BE2C (cell line): ENCODE measurements at places on chromosomes 13 and 19.

GRCh38 chr13:50226515-50227155 is 211.4 kb downstream of the KCNRG start:
- DNase-seq, result no peak

DNA sequence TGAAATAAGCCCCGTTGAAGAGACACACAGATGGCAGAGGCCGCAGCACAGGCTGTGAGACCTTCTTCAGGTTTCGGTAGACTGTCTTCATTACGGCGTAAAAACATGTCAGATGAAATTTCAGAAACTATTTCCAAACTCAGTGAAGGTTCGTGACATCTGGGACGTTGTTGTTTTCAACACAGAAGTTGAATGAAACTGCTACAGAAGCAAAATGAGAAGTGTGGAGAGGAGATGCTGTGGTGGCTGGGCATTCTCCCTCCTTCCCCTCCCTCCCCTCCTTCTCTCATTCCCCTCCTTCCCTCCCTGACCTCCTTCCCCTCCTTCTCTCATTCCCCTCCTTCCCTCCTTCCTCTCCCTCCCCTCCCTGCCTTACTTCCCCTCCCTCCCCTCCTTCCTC is 113.6 kb downstream of the ATP11A start:
- DNase-seq, result no peak

DNA sequence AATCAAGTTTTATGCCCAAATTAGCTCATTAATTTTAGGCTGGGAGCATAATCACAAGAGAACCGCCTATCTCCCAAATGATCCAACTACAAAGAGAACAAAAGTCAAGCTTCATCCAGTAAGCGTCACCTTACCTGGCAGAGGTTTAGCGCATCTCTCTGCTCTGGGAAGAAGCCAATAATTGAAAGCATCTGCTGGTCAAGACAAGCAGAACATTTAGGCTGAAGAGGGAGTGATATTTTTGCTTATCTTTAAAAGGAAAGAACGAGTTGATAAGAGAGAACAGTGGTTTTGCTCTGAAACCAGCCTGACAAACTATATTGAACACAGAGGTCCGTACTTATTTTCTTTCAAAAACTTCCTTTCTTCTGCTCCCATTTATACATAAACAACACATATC is 242.1 kb downstream of the ENOX1 start:
- no peak for DNase-seq

DNA sequence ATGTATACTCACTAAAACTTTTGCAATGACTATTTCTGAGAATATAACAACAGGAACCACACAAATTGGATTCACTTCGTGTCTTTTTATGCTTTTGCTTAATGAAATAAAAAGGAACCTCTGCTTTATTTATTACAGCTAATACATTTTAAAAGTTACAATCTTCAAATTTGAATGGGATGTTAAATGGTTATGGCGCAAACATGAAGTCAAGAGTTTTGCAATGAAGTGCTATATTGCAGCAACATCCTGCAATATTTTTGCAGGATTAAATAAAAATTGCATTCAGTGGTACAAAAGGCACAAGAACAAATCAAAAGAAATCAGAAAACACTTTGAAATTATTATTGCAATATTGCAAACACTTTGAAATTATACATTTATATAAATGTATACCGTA is 1519.0 kb upstream of the MIR17HG start:
- no peak for DNase-seq

DNA sequence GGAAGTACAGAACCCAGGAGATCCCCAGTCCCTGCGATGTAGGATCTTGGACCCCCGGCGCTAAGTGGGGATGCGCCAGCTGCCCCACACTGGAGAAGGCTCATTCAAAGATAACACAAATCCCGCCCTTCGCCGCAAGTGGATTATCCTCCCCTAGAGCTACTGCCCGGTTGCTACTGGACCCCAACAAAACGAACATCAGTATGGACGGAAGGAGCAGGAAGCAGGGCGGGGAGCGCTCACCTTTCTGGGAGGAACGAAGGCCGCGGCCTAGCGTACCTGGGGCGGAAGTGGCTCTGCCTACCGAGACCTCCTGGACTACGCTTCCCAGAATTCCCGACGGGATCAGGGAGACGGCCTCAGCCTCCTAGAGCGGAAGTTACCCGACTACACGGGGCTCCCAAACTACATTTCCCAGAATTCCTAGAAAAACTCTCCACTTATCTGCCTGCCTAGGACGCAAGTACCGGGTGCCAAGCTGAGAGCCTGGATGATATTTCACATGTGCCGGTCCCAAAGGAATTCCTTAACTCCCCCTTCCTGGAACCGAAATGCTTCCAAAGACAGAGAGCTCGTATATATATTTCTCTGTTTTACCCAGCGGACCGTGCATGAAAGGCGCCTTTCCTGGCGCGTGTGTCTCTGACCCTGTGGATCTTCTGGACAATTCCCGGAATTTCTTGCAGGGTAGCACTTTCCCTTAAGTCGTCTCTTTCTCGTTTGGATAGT is at the start of gene ZNF112:
ZNF112 (minus strand) TSS at position 298 of the 729 bp plus-strand sequence. CDS start 16,141 bp downstream, outside the sequence.
- peak; percentile 89 for DNase-seq

GRCh38 chr19:10299545-10300458 is 9.8 kb downstream of the ZGLP1 start:
- no peak for DNase-seq

DNA sequence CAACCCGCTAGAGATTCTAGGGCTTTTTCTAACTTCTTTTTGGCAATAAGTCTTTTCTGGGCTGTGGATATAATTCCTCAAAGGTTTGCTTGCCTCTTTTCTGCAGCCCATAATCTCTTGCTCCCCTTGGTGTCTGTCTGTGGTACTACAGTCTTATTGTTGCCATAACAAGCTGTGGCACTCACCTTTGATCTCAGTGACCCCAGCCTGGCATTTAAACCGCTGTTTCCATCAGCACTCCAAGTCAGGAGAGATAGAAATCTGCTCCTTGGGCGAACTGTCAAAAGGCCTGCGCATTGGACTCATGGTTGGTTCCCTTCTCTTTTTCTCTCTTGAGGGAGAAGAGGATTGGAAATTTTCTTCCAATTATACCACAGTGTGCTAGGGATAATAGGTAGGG is 14.5 kb upstream of the MPHOSPH8 start:
- DNase-seq, result peak; percentile 27

- DNase-seq, result no peak
Measured at GRCh38 chr19:35736913-35737886, 5.1 kb downstream of the IGFLR1 start.

GRCh38 chr13:50284540-50284939 is 269.3 kb downstream of the KCNRG start:
- no peak for DNase-seq

GRCh38 chr13:25292301-25292700 is 5.0 kb upstream of the MTMR6 start:
- no peak for DNase-seq

- no peak for DNase-seq
Measured at GRCh38 chr13:41505209-41505835, 48.0 kb downstream of the RGCC start.

DNA sequence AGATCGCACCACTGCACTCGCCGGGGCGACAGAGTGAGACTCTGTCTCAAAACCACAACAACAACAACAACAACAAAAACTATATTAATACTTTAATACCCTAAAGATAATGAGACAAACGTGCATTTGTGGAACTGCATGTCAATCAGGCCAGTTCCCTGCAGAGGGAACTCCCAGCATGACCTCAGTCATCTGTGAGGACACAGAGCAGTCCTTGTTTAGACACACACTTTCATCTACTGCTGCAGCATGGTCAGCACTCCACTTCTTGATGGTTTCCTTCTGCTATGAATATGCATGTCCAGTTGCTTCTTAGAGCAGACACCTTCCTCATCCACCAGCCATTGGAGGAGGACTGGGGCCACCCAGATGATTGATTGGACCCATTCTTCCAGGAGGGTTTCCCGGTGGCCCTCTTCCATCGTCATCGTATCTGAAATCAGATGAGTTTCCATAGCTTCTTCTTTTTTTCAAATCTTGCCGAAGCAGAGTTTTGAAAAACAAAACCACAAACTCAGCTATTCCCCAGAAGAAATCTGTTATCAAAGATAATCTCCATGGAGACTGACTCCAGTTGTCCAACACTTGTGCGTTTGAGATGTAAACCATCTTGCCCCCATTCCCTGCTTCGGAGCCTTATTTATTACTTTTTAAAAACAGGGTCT is 26.5 kb downstream of the ZNF607 start:
- DNase-seq, result no peak

DNA sequence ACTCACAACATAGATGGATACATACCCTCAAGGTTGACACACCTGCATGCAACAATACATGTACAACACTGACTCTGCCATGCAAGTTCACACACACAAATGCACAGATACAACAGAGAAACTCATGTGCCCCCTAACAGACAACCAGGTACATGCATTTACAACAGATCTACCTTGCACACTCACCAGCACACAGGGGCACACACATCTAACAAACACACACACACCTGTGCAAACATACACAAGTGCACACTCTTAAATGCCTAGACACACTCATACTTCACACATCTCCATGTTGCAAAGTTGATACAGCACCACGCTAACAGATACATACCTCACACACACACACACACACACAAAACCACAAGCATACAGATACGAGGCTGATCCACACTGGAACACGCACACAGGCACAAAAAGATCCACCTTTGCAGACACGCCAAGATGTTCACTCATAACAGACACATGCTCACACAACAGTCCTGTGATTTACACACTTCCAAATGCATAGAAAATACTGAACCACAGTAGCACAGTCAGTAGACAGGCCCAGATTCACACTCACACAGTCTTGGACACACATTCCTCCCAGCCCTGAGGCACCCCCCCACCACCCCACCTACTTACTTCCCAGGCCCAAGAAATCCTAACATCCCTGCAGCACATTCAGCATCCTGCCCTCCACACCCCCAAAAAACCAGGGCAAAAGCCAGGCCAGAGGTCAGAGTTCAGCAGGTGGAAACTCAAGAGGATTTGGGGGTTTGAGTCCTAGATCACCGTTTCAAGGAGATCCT is 1.4 kb downstream of the LRFN1 start:
- no peak for DNase-seq

GRCh38 chr13:69959046-69959445 is 148.6 kb upstream of the ATXN8OS start:
- no peak for DNase-seq

- DNase-seq, result no peak
Measured at GRCh38 chr13:50320271-50320862, 305.1 kb downstream of the KCNRG start.

GRCh38 chr13:83184819-83185218 is 697.5 kb downstream of the SLITRK1 start:
- DNase-seq, result no peak

- DNase-seq, result peak; percentile 81
Measured at GRCh38 chr19:51320280-51320657, 8.8 kb downstream of the IGLON5 start.

- no peak for DNase-seq
Measured at GRCh38 chr13:59946944-59947343, 216.8 kb downstream of the DIAPH3 start.

DNA sequence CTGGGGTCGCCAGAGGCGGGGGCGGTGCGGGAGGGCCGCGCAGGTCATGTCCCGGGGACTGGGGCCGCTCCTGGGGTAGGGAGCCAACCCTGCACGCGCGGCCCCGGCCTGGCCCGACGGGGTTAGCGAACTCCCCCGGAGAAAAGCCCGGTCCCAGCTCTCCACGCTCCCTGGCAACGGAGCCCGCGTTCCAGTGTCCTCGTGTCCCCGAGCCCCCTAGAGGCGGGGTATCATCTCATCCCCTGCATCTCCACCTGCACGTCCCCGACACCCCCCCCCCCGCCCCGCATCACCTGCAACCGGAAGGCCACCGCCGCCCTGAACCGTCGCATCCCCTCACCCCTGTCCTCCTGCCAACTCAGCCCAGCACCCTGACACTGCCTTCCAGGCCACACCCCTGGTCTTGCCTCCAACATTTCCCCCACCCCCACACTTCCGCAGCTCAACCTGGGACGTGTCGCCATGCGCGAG is 2.7 kb downstream of the WDR88 start:
- DNase-seq, result no peak

DNA sequence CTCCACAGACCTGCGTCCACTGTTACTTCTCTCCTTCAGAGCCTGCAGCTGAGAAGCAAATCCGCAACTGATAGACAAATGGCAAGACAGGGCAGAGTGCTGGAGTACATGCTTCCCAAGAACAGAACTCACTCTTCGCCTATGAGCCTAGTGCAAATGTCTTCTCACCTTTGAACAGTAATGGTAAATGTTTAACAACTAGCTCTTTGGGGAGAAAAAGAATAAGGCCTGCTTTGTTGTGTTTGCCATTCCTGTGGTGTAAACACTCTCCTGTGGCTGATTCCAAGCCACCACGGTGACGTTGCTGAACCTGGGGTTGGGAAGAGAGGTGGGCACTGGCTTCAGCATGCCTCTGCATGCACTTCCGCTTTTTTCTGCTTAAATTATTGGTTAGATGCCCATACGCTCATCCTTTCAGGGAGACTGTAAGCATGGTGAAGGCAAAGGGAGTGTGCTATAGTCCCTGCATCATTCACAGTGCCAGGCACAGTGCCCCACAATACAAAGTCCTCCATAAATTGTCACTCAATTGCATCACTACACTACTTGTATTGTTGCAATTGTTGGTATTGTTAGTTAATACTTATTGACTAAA is 28.1 kb upstream of the GTF3A start:
- DNase-seq, result no peak

DNA sequence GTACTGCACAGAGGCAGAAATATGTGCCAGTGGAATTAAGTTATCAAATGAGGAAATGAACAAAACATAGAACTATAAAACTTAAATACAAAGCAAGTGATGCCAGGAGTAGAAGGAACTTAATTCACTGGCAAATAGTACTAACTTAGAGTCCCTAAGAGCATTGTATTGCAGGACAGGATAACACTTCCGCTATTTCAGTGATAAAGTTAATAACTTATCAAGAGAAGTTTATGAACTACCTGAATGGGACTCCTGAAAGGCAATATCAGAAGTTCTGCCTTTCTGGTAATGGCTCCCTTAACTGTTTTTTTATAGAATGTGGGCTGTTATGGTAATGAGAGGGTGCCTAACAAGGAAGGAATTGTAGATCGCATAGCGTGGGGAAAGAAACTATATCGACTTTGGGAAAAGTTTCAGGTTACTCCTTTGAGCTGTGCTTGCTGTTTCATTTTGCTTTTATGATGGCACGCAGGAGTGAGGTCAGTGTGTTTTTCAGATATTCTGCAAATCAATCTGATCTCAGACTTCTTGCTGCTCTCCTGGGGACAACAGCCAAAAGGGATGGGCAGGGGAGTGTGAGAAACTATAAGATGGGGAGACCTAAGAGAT is 95.3 kb upstream of the MLNR start:
- DNase-seq, result no peak

- no peak for DNase-seq
Measured at GRCh38 chr13:23824371-23824770, 64.8 kb downstream of the MIPEP start.

DNA sequence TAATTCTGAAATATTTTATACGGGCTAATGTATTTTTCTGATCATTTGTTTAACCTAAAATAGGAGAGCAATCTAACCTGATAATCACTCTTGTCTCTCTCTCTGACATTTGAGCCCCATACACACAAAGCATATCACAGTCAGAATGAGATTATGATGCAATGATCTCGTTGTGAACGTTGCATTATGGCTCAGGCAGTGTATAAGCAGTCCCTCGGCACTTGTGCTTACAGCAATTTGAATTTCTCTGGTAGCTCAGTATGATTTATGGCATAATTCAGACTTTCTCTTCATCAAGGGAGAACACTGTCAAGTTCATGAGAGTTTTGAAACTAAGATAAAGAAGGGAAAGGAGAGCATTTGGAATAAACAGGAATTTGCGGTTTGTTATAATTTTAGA is 256.1 kb downstream of the DACH1 start:
- DNase-seq, result no peak

- DNase-seq, result no peak
Measured at GRCh38 chr13:35808846-35809245, 322.3 kb downstream of the DCLK1 start.

GRCh38 chr19:14375582-14376291 is 5.5 kb upstream of the ADGRE5 start:
- no peak for DNase-seq
